NCI-H1092 (cell line): ENCODE measurements at places on chromosomes 1 and 21.

GRCh38 chr1:230749150-230749549, 2.0 kb downstream of the CAPN9 start:
- DNase-seq, result no peak

DNA sequence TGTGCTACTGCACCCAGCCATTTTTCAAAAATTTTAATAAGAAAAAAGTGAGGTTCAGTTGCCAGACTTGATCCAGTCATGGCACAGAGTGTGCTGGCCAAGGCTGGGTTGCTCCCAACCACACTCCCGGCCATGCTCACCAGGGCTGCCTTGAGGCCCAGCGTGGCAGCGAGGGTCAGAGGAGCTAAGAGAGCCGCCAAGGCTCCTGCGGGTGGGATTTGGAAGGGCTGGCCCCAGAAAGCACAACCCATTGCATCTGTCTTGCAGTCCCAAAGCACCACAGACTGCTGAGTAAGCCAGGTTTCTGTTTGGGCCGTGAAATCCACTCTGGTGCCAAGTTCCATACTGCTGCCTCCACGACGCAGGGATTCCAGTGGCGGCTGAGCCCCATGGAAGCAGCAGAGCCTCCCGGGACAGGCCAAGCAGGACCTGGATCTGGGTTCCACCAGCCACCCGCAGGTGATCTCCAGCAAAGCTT, 22.6 kb downstream of the ZBTB17 start:
- DNase-seq, result no peak

DNA sequence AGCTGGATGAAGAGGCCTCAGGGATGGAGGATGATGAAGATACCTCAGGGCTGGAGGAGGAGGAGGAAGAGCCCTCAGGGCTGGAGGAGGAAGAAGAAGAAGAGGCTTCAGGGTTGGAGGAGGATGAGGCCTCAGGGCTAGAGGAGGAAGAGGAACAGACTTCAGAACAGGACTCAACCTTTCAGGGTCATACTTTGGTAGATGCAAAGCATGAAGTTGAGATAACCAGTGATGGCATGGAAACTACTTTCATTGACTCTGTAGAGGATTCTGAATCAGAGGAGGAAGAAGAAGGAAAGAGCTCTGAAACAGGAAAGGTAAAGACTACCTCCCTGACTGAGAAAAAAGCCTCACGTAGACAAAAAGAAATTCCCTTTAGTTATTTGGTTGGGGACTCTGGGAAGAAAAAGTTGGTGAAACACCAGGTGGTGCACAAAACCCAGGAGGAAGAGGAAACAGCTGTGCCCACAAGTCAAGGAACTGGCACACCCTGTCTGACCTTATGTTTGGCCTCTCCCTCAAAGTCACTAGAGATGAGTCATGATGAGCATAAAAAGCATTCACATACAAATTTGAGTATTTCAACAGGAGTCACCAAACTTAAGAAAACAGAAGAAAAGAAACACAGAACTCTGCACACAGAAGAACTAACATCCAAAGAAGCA, 15.4 kb downstream of the L1TD1 start:
- DNase-seq, result no peak

DNA sequence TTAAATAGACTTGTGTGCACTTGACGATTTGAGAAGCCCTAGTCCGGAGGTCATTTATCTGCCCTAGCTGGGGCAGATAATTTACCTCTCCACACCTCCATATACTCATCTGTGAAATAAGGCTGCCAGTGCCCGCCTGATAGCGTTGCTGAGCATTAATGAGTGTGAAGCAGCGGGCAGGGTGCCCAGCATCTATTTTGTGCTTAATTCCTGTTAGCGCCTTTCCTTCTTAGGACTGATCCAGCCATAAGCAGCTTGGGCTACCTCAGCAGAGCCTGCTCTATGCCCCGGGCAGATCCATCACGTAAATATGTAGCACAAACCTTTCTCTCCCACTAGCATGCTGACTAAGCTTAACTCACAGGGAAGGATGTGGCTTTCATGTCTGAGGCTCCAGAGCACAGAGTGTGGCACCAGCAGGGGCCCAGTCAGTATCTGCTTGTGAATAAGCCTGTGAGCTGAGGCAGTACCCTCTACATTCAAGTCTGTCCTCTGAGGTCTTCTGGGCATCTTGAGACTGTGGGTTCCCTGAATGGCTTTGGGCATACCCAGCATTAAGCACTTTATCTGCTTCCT, 21.5 kb upstream of the RNF187 start:
- DNase-seq, result no peak

- DNase-seq, result no peak
These were observed 37.9 kb downstream of the CDK18 start for GRCh38 chr1:205542367-205542766.

DNA sequence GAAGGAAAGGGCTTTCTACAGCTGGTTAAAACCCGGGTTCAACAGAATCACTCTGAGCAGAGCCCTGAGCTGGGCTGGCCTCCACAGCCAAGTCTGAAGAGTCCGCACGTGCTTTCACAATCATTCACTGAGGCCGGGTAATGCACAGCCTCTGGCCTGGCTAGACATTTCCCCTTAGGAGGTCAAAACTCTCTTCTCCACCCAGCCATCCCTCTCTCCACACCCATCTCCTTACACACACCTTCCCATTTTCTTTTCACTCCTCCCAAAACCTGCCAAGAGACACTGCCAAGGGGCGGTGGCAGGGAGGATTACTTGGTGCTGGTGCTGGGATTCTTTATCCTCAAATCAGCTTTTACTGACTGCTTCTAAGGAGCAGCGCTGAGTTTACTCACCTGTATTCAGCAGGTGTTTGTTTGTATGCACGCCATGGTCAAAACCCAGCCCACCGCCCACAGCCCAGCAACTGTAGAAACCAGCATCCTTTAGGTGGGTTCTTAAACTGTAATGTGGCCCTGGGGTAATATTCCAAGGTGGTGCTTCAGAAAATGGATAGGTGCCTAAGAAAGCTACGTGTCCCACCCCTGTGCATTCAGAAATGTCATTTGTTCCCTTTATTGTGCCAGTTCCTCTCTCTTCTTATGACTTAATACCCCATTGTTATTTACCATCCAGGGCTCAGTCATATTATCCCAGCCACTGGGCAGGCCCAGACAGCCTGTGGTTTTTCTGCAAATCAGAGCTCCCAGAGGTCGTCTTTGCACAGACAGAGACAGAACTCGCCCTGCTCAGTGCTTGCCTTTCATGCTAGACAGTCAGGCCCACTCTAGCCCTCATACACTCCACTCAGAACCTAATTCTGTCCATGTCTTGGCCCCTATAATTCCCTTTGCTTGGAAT, 80.2 kb downstream of the ADSS2 start:
- DNase-seq, result no peak

GRCh38 chr1:245480393-245481120, 325.8 kb downstream of the KIF26B start:
- DNase-seq, result no peak

DNA sequence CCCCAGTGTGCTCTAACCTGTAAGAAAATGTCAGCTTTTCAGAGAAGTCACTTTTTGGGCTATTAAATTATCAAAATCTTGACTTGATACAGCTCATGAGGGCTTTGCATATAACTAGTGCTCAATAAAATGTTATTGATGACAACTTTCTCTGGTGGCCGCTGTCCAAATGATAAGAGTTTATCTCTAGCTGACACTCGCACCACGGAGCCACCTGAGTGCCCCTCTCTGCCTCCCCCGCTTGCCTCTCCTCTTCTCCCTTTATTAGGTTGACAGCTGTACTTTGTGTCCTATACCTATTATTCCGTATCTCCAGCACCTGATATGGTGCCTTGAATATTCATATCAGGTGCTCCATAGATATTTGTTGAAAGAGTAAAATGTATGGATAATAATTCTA, 82.8 kb downstream of the PHTF1 start:
- no peak for DNase-seq

- no peak for DNase-seq
These were observed 247.9 kb downstream of the FOXD2 start for GRCh38 chr1:47685763-47686066.

GRCh38 chr21:31398574-31398973, 54.5 kb upstream of the TIAM1 start:
- no peak for DNase-seq

DNA sequence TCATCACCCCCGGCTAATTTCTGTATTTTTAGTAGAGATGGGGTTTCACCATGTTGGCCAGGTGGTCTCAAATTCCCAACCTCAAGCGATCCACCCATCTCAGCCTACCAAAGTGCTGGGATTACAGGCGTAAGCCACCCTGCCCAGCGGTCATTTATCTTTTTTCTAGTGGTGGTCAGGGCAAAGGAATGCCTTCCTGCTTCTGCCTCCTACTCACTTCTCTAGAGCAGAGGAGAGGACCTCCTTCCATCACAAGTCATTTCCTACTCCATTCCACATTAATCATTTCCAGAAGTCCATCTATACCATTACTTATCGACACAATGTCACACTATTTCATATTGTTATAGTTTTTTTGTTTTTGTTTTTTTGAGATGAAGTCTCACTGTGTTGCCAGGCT, 13.3 kb downstream of the FBXO42 start:
- DNase-seq, result no peak

- DNase-seq, result no peak
These were observed 4.7 kb upstream of the CDK18 start for GRCh38 chr1:205499789-205500188.

DNA sequence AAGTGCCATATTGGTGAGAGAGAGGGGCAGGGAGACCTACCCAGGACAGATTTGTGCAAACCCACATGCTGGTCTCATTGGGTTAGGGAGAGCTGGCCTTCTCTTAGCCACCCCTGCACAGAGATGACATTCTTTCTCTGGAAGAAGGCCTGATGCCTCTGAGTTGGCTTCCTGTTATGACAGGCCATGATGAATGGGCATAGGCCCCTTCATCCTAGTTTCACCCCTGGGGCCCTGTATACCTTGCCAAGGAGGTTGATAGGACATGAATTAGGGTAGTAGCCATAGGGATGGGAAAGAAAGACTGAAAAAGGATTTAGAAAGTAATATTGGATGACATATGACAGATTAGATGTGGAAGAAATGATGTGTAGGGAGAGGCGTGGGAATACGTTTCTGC, 46.6 kb downstream of the TENT5C start:
- DNase-seq, result no peak

DNA sequence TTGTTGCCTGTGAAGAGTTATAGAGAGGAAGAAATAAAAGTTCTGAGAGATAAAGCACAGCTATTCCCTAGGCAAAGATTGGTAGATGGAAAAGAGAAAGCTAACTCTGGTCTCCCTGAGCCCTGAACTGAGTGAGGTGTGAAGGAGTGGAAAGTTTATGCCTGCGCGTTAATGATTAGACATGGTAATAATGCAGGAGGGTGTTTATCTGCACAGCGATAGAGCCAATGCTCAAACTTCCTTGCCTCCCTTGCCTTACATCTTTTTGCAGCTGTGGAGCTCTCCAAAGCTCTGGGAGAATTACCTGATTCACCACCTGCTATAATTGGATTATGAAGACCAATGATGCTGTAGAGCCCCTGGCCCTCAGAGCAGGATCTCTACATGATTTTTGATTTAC, 32.8 kb upstream of the CHRM3 start:
- no peak for DNase-seq

DNA sequence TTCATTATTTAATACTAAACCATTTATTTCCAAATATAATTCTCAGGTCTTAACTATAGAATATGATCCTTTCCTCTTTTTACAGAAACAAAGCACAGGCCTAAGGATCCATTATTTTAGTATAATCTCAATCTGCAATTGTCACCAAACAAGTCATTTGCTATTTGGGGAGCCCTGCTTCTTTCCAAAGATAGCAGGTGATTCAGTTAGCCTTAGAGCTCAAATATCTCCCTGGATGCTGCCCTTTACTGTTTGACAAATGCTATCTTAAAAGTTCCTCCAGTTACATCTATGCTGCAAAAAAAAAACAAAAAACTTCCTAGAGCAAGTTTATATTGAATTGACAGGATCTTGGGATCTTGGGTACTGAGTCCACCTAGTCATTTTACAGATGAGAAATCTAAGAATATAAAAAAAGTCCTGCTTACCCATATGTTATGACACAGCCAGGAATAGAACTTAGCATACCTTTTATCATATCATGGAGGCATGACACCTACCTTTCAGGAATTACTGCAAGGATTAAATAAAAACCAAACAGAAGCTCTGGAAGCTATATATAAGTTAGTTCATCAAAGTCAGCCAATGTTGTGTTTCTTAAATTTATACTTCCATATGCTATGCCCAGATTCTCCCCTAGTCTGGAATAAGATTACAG, 9.2 kb downstream of the SERBP1 start:
- DNase-seq, result no peak

DNA sequence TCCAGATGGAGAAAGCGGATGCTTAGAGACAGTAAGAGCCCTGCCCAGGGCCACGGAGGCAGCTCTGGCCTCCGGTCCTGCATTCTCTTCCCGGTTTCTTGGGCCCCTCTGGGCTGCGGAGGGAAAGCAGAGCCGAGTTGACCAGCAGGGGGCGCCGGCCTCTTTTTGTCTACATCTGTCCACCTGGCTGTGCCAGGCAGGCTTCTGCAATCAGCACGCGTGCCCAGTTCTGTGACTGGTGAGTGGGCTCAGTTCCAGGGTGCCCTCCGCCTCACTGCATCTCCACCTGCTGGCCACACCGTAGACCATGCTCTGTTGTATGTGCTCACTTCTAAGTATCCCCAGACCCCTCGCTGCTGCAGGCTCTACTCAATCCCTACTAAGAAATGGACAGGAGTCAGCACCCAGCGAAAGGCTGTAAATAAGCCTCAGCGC, 6.7 kb upstream of the HUNK start:
- peak; percentile 93 for DNase-seq
